ENCODE measurements at places on chromosomes 2 and 18.

- DNase-seq, result no peak
Measured at GRCh38 chr18:22879293-22879692, 53.8 kb upstream of the RBBP8 start.

DNA sequence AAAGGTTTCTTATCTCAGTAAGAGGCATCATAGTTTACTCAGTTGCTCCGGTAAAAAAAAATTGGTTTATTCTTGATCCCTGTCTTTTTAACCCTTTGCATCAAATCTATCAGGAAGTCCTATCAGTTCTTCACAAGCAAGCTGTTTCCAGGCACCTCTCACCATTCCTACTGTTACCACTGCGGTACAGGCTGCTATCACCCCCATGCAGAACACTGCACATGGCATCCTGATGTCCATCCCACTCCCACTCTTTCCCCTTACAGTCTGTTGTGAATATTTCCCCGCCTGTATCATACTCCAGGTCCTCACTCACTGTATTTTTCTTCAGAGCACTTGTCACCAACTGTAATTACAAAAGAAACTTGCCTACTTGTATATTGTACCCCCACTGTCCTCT lies 5.3 kb upstream of the CNRIP1 start:
- DNase-seq, result no peak

DNA sequence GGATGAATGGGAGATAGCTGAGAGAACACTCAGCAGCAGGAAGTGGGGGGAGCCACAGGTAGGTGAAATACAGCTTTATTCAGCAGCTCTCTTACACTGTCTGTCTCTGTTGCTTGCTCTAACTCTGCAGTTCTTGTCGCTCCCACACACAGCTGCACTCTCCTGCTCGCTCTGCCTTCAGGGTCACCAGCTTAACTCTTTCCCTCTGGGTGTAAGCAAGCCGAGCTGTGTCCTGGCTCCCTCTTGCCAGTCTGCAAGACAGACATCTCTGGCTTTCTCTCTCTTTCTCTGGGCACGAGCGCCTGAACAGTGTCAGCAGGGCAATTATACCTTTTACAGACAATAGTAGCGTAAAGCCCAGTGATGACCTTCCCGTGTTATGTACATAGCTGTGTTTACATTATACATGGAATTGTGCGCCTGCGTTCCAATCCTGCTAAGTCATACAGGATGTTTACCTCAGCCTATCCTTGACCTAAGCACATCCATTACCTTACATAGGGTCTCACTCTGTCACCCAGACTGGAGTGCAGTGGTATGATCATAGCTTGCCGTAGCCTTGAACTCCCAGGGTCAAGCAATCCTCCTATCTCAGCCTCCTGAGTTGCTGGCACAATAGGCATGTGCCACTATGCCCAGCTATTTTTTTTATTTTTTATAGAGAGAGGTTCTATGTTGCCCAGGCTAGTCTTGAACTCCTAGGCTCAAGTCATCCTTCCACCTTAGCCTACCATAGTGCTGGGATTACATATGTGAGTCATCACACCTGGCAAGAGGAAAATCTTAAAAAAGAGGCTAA lies 57.8 kb upstream of the CHN1 start:
- DNase-seq, result no peak

DNA sequence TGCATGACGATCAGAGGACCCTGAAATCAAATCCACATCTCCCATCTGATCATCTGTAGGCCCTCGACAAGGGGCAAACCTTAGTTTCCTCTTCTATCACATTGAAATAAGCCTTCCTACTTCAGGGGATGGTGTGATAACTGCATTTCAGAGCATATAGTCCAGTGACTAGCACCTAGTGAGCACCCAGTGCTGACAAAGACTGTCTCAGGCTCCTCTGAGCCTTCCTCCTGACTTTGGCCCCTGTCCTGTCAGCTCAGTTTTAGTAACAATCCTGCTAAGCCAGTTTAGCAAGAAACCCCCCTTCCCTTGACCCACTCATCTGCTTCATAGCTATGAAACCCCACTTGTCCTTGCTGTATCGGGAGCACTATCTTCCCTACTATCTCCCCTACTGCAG lies 304.0 kb downstream of the ALK start:
- DNase-seq, result no peak

GRCh38 chr2:58769111-58769863 lies 528.2 kb upstream of the FANCL start:
- DNase-seq, result no peak

DNA sequence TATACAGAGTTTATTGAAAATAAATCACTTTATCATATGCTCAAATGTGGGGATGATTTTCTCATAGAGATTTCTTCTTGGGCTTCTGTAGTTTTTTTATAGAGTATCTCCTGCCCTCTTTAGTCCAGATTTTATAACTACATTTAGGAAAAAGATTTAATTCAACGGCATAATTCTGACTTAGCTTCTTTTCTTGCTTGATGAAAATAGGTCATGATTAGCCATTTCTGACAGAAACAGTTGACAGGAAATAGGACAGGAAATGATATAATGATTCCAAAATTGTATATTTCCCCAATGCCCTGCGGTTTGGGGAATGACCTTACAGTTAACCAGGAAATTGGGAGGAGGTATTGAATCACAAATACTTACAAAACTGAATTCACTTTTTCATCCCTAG lies 1531.9 kb upstream of the ACVR2A start:
- DNase-seq, result no peak

DNA sequence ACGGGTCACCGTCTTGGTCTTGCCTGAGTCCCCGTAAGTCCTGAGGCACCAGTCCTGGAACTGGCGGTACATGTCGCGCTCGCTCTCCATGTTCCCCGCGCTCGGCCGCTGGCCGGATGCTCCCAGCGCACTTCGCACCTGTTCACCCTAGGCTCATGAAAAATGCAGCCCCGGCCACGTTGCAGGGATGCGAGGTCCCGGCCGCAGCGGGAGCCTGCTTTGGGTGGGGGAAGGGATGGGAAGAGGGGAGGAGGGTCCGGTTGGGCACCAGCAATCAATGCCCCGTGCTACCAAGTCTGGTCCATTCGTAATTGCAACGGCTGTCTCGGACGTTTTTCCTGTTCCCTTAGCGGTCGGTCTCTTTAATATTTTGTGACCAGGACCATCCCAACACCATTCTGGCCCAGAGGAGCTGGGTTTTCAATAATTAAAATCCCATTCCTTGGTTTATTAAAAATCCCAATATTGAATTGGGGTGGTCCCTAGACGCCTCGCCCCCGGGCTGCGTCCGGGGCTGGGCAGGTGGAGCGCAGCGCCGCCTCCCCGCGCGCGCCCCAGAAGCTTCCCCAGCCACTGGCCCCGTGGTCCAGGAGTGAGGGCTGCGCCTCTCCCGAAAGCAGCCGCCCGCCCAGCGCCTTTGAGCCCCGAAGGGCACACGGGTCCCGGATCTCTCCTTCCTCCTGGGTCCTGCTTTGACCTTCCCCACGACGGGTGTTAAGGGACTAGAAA lies 1.4 kb downstream of the NOL4 start:
- no peak for DNase-seq

Data from NCI-H2107 (cell line).